ENCODE measurements at places on chromosomes 7 and 10.

- no peak for DNase-seq
These were observed 618.5 kb downstream of the INHBA start for GRCh38 chr7:41084381-41084780.

DNA sequence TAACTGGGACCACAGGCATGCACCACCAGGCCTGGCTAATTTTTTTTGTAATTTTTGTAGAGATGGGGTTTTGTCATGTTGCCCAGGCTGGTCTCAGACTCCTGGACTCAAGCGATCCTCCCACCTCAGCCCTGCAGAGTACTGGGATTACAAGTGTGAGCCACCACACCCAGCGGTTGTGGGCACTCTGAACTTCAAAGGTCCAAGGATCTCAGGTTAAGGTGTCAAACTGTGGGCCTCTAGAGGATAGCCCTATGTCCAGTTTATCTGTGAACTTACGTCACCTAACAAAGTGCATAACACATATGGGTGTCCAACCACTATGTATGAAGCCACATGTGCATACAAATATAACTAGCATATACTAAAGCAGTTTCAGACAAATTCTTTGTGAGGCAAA, 3.2 kb upstream of the IL2RA start:
- no peak for DNase-seq

DNA sequence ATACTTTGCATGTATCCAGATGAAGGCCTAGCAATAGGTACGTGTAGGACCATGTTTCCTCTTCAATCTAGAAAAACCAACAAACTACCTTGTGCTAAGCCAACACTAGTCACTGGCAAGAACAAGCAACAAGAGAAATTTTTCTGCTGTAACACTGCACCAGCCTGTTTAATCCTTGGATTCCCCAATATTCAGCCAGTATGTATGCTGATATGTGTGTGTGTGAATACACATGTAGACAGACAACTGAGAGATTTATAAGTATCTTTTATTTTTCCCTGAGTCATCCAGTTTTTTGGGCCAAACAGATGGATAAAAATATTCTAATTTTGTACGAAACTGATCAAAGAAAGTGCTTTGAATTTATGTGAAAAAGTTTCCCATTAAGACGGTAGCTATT, 26.2 kb downstream of the GLI3 start:
- DNase-seq: no peak

DNA sequence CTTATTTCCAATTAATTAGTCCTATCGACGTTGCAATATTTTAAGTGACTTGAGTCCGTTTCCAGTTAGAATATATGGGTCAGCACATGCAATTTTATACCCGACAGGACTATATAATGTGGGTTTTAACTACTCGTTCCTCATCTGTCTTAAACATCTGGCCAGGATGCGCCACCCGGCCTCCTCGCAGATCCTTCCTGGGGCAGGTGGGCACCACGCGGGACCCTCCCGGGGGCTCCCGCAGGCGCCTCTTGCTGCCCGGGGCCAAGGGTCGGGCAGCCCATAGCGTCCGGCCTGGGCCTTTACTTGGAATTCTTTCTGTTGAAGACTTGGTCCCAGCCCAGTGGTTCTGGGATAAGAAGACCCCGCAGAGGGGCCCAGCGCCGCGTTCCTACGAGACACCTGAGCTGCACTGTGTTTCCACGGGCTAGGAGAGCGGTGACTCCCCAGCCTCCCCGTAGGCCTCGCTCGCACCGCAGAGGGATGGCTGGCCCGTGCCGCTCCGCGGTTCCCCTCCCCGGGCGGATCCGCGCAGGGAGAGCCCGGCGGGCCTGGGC, 10.1 kb upstream of the MNX1 start:
- no peak for DNase-seq

- no peak for DNase-seq
These were observed 23.4 kb downstream of the ADRA2A start for GRCh38 chr10:111100198-111100597.

DNA sequence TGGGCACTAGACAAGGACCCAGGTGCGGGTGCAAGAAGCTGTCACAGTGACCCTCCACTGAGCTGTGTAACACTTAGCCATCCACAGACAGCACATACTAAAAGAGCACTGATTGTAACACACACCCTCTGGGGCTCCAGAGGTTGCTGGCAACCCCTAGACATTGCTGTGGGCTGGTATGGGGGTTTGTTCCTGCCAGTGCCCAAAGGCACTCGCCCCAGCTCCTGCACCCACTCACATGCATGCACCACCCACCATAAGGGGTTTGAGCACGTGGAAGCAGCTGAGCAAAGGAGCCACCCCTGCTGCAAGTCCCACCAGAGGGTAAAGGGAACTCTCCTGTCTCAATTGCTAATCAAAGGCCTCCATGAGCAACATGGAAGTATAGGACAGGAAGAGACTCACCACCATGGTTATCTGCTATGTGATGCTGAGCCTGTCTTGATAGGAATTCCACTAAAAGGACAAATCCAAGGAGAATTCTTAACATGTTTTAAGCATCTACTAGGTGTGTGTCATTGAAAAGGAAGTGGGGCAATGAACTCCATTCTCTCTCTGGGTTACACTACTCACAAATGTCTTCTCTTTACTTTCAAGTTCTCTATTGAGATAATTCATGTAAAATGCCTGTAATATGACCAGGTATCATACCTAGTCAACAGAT, 103.1 kb downstream of the GFRA1 start:
- DNase-seq: no peak

DNA sequence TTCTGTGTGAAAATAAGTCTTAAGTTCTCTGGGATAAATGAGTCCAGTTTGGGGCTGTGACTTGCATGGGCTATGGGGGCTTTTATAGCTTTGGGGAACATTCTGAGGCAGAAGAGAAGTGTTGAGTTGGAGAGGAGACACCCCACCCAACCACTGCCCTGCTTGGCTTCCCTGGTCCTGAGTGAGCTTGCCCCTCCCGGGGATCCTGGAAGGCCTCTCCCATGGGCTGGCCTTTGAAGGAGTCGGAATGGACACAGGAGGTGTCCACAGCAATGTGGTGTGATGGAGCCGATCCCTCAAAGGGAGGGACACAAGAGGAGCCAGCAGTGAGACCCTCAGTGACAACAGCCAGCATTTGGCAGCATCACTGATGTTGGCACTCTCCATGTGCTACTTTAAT, 89.8 kb downstream of the GLRX3 start:
- DNase-seq: no peak

DNA sequence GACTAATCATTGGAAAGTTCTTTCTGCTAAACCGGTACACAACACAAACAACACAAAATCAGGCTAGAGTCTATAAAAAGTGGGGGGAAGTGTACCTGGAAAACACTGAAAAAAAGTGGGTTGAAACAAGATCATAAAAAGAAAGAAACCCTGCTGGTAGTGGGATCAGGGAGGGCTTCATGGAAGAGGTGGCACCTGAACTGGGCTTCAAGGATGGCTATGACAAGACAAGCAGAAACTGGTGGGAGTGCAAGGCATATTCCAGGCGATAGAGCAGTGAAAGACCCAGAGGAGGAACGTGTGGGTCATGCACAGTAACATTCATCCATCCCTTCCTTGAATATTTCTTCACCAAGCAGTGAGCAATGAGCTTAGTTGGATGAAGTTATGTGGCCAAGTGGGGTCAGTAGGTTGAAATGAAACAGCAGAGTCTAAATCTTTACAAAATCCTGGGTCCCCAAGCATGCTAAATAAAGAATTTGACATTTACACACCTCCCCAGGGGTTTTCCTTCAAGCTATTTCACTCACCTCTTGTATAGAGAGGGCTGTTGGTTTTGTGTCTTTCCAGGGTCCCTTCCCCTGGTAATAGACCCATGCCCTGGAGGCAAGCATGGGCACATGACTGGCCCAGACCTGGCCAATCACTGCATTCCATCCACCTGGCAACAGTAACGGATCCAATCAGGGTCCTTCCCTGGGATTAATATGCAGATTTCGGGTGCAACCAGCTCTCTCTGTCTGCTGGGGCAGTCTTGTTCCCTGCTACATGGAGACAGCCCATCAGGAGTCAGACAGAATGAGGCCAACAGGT, 38.2 kb downstream of the SPOCK2 start:
- DNase-seq: no peak

DNA sequence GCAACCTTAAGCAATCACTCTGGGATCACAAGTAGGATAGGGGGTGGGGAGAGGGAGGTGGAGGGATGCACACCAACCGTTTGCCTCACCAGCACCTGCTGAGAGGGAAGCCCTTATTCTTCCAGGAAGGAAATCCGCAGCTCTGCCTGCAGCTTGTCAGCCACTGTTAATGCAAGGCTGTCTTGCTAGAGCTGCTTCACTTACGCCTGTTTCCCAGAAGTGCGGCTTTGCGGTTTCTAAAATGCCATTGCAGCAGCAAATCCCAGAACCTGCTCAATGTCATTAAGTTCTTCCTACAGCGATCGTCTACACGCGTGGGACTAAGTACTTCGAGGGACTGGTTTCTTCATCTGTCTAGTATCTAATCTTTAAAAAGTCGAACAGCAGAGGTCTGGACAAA, 191.1 kb downstream of the ZMYND11 start:
- no peak for DNase-seq

- no peak for DNase-seq
These were observed 66.5 kb upstream of the SVIL start for GRCh38 chr10:29701306-29701705.

DNA sequence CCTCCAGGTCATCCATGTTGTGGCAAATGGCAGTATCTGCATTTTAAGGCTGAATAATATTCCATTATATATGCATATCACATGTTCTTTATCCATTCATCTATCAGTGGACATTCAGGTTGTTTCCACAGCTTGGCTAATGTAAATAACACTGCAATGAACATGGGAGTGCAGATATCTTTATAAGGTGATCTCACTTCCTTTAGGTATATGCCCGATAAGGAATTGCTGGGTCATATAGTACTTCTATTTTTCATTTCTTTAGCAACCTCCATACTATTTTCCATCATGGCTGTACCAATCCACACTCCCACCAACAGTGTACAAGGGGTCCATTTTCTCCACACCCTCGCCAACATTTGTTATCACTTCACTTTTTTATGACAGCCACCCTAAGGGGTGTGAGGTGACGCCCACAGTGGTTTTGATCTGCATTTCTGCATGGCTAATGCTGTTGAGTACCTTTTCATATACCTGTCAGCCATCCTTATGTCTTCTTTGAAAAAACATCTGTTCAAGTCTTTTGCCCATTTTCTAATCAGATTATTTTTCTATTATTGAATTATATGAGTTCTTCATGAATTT, 18.9 kb downstream of the ABI1 start:
- no peak for DNase-seq

DNA sequence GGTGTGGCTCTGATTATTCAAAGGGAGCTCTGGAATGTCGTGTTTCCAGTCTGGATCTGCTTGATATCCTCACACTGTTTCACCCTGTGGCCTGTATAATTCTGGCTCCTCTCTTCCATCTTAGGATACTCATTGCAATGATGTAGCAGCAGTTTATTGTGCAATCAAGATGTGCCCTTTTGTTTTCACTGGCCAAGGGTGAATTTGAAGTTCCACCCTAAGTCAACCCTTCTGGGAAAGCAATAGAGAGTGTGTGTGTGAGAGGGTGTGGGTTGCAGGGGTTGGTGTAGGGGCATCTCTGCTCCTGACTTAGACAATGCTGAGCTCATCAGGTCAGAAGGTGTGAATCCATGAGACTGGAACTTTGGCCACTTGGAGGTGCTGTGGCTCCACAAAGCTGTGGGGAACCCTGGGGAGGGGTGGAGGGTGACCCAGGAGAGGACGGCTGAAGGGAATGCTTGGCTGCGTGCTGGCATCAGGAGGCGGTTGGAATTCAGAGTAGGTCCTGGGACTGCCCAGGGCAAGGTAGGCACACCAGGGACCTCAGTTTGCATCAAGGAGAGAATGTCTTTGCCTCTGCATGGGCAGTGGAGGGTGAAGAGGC, 118.0 kb upstream of the PRSS58 start:
- DNase-seq: no peak

DNA sequence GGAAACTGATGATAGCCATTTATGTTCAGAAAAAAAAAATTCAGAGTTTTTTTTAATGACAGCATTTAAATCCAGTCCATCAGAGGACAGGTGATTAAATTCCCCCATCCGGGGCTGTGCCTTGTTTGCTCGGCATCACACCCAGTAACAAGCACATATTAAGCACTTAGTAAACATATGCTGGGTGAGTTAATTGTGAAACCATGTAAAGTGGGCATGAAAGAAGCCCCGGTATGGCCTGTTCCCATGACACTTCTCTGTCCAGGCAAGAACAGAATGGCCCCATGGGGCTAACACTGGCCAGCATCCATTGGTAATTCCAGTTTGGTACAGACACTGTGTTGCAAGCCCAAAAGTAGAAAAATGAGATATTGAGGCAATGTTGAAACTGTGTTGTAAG, 220.8 kb upstream of the RNF32 start:
- DNase-seq: no peak

DNA sequence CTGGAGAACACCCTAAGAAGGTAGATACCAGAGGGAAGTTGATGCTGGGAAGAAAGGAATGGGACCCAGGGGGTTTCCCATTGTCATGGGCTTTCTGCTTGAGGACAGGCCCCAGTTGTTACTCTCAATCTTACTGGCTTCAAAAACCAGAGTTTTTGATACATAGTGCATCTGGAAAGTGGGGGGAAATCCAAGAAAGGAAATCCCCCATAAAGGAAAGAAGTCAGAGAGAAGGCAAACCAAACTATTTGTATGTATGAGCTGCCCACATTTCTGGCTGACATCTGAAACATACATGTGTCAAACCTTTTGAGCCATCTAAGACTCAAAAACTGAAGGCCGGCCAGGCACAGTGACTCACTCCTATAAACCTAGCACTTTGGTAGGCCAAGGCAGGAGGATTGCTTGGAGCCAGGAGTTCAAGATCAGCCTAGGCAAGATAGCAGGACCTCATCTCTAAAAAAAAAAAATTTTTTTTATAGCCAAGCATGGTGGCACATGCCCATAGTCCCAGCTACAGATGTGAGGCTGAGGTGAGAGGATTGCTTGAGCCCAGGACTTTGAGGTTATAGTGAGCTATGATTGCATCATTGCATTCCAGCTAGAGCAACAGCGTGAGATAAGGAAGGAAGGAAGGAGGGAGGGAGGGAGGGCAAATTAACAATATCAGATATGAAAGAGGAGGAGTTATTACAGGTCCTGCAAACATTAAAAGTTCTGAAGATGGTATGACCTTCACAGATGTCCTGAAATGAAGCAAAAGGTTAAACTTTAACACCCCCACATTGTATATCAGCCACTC, 6.7 kb upstream of the COA1 start:
- no peak for DNase-seq

- no peak for DNase-seq
These were observed 11.5 kb upstream of the AKR1B10 start for GRCh38 chr7:134515569-134516468.
